HFF-Myc (cell line): ENCODE measurements at places on chromosomes 1 and 21.

DNA sequence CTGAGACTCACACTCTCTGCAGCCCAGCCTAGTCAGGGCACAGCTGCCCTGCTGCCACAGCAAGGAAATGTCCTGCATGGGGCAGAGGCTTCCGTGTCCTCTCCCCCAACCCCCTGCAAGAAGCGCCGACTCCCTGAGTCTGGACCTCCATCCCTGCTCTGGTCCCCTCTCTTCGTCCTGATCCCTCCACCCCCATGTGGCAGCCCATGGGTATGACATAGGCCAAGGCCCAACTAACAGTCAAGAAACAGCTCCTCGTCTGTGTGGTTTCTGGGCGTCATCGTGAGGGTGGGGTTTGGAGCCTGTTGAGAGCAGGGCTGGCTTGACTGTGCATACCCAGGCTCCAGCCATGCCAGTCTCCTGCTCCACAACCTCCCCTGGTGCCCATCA lies 19.5 kb downstream of the FAAH start:
- DNase-seq: no peak

DNA sequence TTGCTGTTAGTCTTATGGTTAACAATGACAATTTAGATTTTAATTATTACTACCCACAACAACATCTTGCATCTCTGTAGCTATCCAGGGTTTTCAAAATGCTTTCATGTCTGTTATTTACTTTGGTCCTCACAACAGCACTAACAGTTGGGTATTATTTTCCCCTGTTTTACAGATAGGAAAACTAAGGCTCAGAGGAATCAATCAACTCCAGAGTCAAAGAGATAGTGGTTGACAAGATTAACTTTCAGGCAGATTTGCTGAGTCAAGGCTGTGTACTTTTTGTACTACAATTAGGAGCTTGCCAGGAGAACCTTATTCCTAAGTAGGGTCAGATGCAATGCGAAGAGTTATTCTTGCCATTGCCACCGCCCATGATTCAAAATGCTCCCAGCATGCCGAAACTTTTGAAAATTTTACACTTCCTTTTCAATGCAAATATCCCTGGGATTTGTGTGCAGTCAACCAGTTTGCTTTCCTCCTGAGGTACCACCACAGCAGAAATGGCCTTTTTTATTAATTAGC lies 49.4 kb upstream of the ROR1 start:
- no peak for DNase-seq

DNA sequence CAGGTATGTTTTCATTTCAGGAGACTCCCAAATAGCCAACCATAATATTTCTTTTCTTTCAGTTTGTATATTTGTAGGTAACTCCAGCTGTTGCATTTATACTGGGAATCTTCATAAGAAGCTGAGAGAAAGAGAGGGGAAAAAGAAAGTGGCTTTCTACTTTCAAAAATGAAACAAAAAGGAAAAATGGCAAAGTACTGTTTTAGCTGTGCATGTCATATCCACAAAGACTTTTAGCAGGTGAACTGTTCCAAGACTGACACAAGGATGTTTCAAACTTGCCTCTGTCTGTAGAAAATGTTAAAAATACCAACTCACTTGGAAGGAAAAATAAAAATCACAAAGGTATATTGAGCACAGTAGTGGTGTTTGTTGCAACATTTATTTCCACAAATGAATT lies 41.9 kb upstream of the CACYBP start:
- DNase-seq: no peak

DNA sequence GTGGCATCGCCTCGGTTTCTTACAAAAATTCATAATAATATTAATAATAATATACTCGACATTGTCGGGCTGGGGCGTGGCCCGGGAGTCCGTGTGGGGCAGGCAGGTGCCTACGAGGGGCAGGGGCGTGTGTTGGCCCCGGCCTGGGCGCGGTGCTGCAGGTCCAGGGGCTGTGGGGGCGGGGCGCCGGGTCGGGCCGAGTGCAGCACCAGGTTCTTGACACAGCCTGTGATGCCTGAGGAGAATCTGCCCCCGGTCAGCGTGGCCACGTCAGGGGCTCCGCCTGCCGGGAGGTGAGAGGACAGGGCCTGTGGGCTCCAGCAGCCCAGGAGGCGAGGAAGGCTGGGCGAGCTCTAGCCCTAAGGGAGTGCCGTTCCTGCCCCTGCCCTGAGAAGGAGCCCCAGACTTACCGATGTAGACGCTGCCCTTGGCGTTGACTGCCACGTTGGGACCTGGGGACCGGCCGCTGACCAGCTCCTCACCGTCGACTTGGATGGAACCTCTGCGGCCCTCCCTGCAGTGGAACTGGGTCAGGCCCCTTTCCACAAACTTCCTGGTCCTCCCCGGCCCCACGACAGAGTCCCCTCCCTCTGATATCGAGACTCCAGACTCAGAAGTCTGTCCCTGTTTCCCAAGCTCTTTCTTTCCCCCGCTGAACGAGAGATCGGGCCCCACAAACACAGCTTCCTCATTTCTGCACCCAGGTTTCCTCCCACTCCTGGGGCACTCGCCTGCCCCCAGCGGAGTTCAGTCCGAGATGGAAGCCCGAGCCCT lies 11.3 kb downstream of the LDLRAD2 start:
- no peak for DNase-seq

- no peak for DNase-seq
These were observed 920 bp downstream of the APH1A start for GRCh38 chr1:150267896-150268295.

DNA sequence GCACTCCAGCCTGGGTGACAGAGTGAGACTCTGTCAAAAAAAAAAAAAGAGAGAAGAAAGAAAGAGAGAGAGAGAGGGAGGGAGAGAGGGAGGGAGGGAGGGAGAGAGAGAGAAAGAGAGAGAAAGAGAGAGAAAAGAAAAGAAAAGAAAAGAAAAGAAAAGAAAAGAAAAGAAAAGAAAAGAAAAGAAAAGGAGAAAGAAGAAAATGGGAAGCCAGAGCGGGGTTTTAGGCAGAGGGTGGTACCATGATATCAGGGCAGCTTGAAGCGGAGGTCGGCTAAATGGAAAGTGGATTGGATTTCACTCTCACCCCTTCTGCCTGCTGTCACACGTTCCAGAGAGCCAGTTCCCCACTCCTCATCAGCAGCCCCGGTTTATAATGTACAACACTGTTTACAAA lies 1.9 kb downstream of the TMCO4 start:
- DNase-seq: no peak

DNA sequence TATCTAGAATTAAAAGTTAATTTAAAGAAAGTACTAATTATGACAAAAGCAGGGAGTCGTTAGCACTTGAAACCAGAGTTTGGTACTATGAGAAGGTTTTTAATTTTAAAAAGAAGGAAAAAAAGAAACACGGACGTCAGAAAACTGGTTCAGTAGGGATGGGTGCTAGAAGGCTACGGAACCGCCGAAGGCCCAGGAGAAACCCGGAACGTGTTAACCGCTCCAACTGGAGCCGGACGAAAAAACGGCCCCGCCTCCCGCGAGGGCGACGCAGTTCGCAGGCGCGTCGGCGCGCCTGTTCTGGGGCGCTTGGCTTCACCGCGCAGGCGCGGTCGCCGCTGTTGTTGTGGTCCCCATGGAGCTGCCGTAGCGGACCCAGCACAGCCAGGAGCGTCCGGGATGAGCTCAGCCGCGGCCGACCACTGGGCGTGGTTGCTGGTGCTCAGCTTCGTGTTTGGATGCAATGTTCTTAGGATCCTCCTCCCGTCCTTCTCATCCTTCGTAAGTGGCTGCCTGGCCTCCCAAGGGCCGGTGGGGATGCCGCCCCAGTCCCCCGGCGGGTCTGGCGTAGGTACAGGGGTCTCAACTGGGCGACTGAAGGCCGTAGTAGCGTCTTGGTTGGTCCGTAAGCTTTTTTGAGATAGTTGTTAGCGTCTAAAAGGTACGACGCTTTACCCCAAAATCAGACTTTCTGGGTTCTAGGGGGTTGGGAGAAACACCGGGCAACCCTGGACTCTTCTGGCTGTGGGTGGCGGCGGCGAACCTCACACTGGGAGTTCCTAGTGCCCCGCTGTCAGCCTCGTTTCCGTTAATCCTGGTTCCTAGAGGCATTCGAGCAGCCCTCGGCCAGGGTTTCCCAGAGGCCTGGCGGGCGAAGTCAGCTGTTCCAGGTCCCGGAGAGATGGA lies 31.4 kb upstream of the HMGN1 start:
- DNase-seq: peak; percentile 85

GRCh38 chr1:211627259-211627658 lies 48.2 kb downstream of the NEK2 start:
- no peak for DNase-seq

DNA sequence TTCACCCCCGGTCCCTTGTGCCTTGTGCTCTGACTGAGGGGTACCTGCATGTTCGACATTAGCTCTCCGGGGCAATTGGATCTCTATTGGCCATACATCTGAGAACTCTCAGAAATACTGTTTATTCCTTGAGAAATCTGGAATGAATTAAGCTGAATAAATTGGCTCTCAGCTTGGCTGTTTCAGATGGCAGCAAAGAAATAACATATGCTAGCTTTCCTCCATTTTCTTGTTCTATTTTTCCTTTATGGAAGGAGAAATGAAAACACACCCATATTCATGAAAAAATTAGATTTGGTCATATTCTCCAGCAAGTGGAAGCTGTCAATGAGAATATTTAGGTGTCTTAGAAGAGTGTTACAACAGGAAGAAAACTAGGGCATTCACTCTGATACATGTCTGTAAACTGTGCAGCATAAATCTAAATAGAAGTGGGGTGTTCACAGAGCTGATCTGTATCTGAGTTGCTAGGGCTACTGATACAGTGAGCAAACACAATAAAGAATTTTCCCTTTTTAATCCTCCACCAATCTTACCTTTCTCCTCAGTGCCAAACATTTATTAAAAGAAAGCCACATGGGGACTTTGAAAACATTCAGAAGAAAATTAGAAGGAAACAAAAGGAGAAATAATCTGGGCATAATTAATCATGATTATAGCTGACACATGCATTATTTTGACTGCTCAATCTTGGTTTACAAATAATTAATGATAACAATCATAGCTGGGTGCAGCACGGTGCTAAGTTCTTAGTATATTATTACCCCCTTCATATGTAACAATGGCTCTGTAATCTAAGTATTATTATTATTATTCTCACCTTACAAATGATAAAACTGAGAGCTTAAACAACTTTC lies 671.9 kb upstream of the USP24 start:
- no peak for DNase-seq

DNA sequence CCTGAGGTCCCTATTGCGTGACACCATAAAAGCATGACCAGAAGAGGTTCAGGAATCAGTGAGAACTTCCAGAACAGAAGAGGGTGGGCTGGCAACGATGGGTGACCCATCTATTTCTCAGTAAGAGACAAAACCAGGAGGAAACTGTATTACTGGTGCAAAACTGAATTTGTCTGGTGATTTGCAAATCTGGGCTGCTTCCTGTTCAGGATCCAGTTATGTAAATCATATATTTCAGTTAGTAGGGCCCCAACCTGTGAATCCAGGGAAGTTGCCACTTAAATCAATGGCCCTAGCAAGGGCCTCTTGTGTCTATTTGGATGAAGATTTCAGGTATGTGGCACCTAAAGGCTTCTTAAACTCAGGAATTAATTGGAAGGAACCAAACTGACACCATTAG lies 23.1 kb upstream of the SMAP2 start:
- no peak for DNase-seq

DNA sequence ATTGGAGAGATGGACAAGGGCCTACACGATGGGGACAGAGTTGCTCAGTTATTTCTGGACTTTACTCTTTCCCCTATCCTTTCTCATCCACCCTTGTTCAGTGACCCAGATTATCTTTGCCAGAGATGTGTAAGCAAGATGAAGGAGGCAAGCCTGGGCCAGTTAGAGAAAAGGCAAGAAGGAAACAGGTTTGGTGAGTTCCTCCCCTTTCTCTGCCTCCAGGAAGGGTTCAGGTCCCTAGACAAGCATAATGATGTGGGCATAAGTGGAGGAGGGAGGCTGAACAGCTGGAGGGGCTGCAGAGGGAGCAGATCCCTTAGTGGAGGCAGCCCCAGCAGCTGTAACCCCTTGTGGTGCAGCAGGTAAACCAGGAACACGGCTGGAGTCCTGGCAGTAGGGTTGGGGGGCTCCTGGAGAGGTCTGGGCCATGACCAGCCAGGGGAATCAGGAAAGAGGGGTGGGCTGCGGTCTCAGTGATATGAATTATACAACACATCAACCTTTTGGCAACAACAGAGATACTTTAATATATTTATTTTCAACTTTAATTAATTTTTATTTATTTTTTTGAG lies 9.2 kb upstream of the CDC42 start:
- no peak for DNase-seq

DNA sequence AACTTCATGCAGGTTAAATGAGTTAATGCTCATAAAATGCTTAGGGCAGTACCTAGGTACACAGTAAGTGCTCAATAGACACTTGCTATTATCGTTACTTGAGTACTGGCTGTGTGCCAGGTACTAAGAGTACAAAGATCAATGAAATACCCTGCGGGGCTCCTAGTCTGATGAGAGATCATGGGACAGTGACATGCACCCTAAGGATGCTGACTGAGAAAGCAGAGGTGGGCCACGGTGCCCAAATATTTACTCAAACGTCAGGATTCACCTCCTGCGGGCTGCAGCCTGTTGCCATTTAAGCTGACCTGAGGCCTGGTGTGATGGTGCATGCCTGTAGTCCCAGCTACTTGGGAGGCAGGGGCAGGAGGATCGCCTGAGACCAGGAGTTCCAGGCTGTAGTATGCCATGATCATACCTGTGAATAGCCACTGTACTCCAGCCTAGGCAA lies 19.8 kb upstream of the LUZP1 start:
- no peak for DNase-seq
